ENCODE measurements at places on chromosomes 6 and 20. TPM values are rescaled to one million over a fixed set of nuclear protein-coding genes. Genes with fewer than 3 reads are reported as not detected.

Gene OVOL2
- not detected for total RNA-seq

Gene RAB44
- not detected for total RNA-seq

Gene UBD
- total RNA-seq, result 0.26 TPM

Gene MUC21
- not detected for total RNA-seq

Gene KIFC1
- total RNA-seq, result 0.27 TPM

Gene HAO1
- total RNA-seq, result not detected

Gene BTNL2
- total RNA-seq, result not detected

Gene WFDC12
- total RNA-seq, result not detected

Gene TCF21
- not detected for total RNA-seq

Gene RNF8
- 15.7 TPM for total RNA-seq

Gene NMBR
- total RNA-seq, result not detected

Gene ENPP5
- 5.8 TPM for total RNA-seq

Gene ENPP4
- 19.1 TPM for total RNA-seq
